H7 (cell line): ENCODE measurements at places on chromosomes 12 and 14.

DNA sequence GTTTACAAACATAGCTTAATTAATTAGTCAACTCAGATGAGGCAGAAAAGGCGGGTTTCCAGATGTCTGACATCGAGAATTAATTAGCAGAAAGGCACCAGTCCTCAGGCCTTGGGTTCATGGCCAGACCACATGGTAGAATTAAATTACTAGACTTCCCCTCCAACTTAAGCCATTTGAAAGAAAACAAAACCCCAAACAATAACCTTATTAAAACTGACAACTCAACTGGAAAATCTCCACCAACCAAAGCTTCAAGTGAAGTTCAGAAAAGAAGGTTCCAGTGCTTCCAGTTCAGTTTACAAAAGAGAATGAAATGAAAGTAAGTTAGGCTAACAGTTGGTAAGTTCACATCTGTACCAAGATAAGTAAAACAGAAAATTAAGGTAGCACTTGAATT lies 349.5 kb downstream of the GRIN2B start:
- DNase-seq: no peak

DNA sequence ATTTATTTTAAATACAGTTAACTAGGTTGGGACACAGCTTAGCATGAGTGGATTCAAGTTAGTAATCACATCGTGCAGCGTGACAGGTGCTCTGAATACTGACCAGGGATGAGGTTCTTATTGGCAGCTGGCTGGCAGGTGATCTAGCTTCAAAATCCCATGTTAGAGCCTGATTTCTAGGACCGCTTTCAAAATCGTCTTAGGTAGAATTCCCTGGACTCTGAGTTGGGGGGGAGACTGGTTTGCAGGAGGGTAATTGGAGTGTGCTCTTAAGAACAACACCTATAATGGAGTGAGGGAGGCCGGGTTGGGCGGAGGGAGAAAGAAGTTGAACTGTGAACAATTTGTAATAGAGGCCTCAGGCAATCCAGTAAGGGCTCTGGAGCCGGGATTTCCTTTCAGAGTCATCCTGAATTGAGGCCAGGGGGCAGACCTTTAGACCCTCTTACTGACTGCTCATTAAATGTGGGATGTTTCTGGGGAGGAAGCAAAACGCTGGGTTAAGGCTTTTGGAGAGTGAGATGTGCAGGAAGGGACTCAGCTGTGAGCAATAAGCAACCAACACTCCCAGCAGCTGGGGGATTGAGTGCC lies 874 bp upstream of the YARS2 start:
- no peak for DNase-seq

DNA sequence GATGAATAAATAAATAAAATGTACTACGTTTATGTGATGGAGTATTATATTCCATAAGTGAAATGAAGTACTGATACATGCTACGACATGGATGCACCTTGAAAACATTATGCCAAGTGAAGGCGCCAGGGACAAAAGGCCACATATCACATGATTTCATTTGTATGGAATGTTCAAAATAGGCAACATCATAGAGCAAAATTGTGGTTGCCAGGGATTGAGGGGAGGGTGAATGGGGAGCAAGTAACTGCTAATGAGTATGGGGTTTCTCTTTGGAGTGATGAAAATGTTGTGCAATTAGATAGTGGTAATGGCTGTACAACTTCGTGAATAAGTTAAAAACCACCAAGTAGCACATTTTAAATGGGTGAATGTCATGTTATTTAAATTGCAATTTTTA lies 132.8 kb downstream of the SLC38A4 start:
- DNase-seq: no peak

- no peak for DNase-seq
Measured at GRCh38 chr14:23375527-23376251, 1.2 kb upstream of the CMTM5 start.

DNA sequence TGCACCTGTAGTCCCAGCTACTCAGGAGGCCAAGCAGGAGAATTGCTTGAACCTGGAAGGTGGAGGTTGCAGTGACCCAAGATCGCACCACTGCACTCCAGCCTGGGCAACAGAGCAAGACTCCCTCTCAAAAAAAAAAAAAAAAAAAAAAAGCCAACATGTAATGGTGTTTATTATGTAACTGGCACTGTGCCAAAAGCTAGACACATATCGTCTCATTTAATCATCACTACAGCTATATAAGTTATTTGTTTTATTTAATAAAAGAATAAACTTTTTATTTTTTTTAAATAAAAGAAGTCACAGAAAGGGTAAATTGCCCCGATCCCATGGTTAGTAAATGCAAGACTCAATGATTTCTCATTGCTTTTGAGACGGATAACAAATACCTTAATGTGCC lies 76.9 kb downstream of the PTCSC3 start:
- DNase-seq: no peak

DNA sequence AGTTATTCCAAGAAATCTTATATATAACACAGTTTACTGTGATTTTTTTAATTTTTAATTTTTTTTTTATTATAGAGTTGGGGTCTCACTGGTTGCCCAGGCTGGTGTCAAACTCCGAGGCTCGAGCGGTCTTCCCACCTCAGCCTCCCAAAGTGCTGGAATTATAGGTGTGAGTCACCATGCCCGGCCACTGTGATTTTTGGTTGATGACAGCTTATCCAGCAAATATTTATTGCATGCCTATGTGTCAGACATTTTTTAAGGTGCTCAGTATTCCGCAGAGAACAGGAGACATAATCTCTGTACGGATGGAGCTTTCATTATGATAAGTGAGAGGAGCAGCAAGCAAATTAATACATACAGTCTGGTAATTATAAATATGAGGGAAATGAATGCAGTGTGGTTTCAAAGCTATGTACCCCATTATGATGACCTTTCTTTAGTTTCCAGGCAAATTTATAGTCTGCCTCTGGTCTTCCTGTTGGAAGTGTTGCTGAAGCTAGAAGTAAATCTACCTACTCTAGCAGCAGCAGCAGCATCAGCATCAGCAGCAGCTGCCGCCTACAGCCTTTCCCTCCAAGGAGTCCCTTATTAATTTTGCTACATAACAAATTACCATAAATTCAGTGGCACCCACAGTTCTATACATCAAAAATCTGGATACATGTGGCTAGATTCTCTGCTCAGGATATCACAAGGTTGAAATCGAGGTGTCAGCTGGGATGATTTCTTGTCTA lies 32.3 kb downstream of the FRS2 start:
- DNase-seq: no peak

DNA sequence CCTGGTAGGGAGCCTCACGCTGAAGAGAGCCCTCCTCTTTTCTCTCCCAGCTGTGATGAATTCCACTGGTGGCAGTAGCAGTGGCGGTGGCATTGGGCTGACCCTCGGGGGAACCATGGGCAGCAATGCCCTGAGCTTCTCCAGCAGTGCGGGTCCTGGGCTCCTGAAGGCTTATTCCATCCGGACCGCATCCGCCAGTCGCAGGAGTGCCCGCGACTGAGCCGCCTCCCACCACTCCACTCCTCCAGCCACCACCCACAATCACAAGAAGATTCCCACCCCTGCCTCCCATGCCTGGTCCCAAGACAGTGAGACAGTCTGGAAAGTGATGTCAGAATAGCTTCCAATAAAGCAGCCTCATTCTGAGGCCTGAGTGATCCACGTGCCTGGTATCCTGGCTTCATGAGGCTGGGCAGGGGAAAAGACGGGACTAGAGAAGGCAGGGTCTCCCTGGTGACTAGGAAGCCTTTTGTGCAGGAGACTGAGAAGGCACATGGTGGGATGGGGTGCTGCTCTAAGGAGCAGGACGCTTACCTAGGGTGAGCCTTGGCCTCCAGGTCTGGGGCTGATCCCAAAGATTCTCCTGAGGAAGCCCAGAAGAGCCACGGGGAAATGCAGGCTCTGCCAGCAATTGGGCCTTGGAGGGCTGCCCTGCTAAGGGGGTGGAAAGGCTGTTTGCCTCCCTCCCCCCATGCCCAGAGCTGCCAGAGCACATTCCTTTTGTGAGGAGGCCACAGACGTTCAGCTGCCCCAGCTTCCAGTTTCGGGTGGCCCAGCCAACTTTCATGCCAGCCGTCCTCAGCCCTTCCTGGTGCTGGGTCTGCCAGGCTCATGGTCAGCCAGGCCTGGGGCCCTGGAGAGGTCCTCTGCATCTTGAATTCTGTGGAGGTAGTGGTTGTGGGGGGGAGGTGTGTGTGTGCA lies 15.8 kb downstream of the KRT7 start:
- DNase-seq: peak; percentile 48

DNA sequence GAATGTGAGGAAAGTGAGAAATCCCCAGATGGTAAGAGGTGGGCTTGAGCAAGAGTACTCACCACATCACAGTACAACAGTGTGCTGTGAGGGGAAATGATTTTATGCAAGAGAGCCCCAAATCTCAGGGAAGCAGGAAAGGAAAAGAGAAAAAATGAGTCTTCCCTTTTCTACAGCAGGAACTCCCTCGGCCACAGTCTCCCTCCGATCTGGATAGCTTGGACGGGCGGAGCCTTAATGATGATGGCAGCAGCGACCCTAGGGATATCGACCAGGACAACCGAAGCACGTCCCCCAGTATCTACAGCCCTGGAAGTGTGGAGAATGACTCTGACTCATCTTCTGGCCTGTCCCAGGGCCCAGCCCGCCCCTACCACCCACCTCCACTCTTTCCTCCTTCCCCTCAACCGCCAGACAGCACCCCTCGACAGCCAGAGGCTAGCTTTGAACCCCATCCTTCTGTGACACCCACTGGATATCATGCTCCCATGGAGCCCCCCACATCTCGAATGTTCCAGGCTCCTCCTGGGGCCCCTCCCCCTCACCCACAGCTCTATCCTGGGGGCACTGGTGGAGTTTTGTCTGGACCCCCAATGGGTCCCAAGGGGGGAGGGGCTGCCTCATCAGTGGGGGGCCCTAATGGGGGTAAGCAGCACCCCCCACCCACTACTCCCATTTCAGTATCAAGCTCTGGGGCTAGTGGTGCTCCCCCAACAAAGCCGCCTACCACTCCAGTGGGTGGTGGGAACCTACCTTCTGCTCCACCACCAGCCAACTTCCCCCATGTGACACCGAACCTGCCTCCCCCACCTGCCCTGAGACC lies 7.8 kb downstream of the ATN1 start:
- no peak for DNase-seq

DNA sequence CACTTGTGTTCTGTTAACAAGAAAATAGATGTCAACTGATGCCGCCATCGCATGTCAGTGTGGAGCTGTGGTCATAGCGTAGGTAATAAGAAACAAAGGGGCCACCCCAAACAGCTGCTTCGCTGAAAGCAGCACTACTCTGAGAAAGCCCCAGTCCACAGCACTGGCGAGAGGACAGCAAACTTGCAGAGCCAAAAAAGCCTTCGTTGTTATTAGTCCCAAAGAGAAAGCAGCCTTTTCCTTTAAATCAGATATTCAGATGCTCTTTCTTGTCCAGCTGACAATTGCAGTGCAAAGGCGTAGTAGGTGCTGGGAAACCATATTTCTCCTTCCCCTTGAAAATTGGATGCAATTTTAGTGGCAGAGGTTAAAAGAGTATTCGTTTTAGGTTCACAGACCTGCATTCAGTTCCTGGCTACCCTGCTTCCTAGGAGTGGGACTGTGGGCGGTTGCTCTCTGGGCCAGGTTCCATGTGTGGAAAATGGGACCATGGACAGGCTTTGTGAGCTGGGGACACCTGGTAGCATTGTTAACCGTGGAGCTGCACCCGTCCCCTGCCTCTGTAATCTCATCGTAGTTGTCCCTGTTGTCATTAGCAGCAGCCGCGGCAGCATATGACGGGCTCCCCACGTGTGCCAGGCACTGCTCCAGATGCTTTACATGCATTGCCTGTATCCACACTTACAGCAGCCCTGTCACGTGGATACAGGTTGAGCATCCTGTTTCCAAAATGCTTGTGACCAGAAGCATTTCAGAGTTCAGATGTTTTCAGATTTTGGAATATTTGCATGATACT lies 54.2 kb downstream of the ELK3 start:
- no peak for DNase-seq

DNA sequence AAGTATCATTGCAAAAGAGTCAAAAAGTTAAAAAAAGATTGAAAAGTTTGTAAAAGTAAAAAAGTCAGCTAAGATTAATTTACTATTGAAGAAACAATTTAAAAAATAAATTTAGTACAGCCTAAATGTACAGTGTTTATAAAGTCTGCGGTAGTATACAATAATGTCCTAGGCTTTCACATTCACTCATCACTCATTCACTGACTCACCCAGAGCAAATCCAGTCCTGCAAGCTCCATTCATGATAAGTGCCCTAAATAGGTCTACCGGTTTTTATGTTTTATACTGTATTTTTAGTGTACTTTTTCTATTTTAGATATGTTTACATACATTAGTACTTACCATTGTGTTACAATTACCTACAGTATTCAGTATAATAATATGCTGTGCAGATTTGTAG lies 43.9 kb upstream of the ABCC9 start:
- DNase-seq: no peak

- DNase-seq: peak; percentile 91
Measured at GRCh38 chr12:49842519-49843352, at the start of gene BCDIN3D. Gene BCDIN3D (minus strand): TSS chr12:49843106. CDS start chr12:49843087, 19 bp downstream.

- DNase-seq: peak; percentile 32
Measured at GRCh38 chr14:63788011-63788933, 60.4 kb upstream of the SGPP1 start.
